CD4-positive, alpha-beta T cell (primary cell): ENCODE measurements at places on chromosomes 11 and 22.

DNA sequence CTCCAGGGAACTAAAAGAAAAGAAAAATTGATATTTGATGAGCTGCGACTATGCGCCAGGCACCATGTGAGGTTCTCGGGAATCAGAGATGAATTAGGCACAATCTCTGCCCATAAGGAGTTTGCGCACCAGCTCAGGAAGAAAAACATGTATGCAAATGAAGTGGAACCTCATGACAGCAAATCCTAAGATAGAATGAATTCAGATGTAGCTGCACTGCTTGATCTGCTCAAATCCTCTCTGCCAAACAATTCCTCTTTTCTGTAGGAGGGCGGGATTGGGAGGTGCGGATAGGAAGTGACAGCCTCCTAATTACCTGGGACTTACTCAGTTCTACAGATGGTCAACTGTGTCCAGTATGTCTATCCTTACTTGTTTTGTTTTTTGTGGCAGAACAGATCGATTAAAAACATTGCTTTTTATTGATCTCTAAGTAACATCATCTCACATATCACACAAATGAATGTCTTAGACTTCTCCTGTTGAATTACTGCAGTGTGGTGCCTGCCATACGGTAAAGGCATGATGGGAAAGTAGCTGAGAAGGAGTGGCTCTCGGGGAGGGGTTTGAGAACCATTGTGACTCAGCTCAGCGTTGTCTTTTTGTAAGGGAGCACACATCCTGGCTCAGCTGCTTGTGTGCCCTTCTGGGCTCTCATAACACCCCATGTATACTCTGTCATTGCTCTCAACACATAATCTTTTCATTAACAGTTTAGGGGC, 13.9 kb downstream of the CRTAM start:
- peak; percentile 61 for DNase-seq

DNA sequence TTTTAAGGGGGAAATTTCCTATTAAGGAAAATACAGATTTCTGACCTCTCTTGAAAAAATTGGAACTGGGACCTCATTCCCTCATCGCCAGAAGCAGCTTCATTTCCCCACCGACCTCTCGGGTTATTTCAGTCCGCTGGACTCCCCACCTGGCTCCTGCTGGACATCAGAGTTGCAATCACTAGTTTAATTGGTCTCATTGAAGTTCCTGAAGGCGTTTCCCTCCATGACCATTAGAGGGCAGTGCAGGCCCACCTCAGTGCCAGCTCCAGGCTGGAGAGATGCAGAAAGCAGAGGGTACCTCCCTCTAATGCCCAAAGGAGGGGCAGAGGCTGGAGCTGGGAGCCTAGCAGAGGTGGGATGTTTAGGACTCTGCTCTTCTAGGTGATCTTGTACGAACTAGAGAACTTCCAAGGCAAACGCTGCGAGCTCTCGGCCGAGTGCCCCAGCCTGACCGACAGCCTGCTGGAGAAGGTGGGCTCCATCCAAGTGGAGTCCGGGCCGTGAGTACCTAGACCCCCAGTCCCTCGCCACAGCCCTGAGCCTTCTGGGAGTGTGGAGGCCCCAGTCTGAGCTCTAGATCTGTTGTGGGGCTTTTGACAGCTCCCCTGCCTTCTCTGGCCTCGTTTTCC, 2.7 kb downstream of the CRYBB3 start:
- peak; percentile 36 for DNase-seq

DNA sequence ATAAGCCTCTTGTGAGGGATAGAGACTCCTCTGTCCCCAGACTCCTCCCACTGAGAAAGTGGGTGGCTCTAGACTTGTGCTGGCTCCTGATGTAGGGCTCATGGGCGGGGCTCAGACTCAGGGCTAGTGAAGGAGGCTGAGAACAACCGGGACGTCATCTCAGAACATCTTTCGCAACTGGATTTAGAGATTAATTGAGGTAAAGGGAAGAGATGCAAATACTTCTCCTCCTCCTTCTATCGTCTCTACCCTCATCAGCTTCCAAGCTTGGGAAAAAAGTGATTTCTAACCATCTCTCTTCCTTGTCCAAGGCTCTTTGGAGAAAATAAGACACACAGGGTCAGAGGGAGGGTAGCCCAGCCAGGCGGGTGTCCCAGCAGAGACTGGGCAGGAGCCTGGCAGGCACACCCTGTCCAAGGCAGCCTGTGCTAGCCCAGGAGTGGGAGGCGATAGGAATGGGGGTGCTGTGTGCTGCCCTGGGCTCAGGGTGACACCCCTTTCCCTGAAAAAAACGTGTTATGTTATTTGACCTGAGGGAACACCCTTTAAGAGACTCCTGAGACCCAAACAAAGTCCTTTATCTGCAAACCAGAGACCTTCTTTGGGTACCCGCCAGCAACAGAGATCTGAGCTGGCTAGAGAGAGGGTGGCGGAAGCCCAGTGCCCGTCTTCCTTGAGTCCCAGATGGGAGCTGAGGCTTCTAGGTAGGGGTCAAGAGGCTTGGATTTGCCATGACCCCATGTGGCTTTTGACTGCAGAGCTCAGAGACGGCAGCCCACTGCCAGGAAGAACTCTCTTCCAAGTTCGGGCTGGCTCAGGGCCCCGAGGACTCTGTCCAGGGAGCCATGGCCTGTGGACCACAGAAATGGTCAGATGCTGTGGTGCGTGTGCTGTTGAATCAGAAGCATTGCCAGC, 160.9 kb downstream of the ADAMTS15 start:
- DNase-seq: no peak

- no peak for DNase-seq
Observed at GRCh38 chr22:45144916-45145315, 18.8 kb upstream of the NUP50 start.

- DNase-seq: no peak
Observed at GRCh38 chr11:128509621-128510389, 77.6 kb downstream of the ETS1 start.

DNA sequence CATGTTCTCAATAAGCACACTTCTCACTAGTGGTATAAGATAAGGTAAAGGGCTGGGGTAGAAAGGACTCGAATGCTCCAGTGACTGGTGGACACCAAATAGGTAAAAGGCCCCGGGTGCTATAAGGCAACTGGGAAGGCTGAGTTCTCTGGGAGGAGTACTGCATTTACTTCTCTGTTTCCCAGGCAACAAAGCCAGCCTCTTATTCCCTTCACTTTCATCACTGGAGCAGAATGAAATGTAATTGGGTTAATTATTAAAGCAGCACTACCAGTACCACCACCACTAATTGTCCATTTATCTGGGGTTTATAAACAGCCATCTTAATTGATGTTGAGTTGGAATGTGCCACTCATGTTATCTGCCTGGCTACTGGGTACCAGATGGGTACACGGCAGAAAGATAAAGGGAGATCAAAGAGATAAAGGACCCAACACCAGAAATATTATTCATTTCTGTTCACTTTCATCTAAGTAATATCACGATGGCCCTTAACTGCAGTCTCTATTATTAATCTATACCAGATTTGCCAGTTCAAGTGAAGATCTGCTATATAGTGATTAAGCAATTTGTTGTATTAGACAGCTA, 94.4 kb upstream of the CHRM4 start:
- no peak for DNase-seq

DNA sequence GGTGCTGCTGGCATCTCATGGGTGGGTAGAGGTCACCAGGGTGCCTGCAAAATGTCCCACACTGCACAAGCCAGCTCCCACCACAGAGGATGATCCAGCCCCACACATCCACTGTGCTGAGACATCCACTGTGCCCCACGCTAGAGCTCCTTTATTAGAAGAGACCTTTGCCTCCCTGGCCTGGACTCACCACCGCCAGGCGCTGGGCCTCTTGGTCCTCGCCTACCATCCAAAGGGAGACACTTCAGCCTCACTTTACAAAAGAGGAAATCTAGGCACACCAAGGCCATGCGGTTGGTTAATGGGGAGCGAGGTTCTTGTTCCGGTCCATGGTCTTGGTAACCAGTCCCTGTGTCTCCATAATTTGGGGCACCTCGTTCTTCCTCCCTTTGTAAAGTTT, 3.4 kb upstream of the ANO1 start:
- DNase-seq: no peak

GRCh38 chr11:47270331-47271271, 668 bp downstream of the MADD start:
- DNase-seq: no peak

DNA sequence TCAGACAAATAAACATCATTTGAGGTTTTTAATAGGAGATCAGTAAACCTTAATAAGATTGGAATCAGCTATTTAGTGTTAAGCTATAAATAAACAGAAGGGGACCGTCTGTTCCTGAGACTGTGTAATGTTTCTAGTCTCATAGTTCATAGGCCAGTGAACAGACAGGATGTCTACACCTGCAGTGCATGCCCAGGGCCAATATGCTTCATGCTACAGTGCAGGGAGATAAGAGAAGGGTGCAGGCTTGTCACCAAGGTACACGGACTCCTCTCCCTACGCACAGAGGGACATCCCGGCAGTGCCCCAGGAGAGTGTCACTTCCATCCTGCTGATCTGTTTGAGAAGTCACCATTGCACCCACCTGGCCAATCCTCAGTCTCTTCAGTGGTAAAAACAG, 148.6 kb downstream of the OPCML start:
- DNase-seq: no peak
